NCI-H2171 (cell line): ENCODE measurements at places on chromosomes 13 and 19.
A peak's percentile ranks its signal among the peaks of the same experiment; 100 is the strongest.

- DNase-seq = no peak
Measured at GRCh38 chr13:78832461-78832860, 173.5 kb upstream of the OBI1 start.

DNA sequence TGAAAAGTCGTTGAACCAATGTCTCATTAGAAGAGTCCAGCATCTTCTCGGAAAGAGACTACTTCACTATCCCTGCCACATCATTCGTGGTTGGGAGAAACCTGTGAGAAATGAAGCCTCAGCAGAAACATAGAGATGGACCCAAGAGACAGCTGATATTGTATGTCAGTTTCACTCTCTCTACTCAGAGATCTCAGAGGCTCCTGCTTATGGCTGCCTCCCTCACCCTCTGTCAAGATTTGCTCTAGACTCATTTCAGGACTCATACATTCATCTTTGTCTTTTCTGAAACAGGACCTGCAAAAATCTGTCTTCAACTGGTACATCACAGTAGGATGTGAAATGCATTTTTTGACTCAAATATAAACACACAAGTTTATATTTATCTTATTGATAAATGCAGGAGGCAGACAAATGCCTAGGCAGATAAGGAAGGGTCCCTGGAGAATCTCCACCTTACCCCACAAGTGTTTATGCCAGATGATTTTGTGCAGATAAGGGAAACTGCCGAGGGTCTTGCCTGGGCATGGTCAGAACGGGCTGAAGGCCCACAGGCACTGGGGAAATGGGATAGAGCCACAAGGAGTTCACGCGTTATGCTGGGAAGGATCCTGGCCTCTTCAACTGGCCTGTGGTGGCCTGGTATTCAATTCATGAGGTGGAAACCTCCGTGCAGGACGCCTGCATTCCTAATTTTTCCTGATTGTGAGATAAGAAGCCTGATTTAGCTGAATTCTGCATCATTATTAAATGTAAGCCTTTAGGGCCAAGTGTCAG lies 1834.0 kb upstream of the PCDH20 start:
- DNase-seq = no peak

GRCh38 chr13:52165411-52165810 lies 6.0 kb upstream of the NEK3 start:
- no peak for DNase-seq

DNA sequence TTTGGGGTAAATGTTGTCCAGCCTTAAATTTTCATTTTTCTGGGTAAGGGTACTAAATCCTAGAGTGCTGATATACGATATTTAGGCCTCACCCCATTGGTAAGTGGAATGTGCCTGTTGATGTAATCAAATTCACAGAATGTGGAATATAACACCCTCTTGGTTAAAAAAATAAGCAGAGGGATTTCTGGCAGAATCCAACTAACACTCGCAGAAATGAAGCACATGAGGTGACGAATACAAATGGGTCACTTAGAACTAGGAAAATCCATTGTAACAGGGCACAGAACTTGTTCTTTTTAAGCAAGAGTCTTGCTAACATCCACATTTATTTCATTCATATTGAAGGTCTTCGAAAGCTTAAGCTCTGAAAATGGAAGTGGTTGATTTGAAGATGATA lies 320.3 kb downstream of the SHISA2 start:
- no peak for DNase-seq

GRCh38 chr19:41205995-41206394 lies 13.0 kb downstream of the CYP2S1 start:
- no peak for DNase-seq

- DNase-seq = no peak
Measured at GRCh38 chr13:63206461-63206860, 1790.8 kb upstream of the PCDH20 start.

DNA sequence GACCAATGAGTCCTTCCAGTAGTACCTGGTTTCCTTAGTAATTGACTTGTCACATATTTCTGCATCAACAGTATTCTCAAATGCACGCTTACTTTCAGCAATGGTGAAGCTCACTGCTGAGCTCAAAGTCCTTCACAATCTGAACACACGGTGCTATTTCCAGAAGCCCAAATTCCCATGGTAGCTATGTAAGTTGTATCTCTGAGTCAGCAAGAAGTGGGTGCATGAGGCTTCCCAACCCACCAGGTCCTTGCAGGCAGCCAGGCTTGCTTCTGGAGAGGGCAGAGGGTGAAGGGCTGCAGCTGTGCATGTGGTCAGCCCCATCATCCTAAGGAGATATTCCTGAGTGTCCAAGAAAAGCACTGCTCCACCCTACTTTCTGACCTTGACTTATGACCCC lies 25.7 kb downstream of the COL4A2 start:
- no peak for DNase-seq

DNA sequence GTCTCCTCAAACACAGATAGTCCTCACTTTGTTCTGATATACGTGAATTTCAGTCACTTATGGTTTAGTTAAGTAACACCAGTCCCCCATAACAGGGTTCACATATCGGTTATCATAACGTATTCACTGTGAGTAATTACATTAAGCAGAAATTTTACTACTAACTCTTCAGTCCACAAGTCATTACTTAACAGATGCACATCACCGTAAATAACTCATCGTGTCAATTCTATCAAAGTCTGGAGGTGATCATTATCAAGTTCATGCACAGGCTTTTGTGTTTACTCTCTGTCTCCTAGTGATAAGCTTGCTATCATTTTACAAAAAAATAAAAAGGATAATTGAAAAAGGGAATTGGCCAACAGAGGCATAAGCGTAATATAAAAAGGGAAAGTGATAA lies 287.4 kb upstream of the ATXN8OS start:
- DNase-seq = no peak

DNA sequence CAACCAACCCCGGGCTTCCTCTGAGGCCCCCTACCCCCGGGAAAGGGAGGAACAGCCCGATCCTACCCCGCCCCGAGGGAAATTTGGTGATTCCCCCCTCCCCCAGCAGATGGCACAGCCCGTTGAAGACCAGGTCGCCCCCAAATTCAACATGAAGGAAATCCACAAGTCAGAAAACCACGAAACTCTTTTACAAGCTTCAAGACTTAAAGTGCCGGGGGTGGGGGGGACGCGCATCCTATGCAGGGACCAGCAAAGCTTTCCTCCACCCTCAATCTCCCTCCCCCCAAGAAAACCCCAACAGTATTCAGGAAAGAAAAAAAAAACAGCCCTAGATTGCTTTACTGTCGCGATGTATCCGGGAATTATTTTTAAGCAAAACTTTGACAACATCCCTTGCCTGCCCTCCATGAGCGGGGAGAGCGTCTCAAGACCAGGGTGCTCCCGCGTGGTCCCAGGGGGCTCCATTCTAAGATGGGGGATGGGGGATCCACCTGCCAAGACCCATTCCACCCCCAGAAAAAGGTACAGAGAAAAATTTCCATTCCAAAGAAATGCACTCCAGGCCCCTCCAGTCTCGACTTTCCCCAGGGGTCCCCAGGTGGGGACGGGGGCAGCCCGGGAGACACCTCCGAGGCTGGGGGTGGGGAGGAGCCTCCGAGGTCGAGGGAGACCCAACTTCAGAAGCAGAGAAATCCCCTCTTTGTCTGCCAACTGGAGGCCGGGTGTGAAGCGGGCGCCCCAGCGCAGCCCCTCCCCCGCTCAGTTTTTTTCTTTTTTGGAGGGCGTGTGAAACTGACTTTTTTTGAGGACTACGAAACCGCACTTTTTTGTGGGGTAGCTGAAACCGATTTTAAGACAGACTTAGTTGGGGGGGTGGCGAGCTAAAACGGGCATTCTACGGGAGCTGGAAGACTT lies 1.5 kb downstream of the TCF3 start:
- DNase-seq = peak; percentile 45

GRCh38 chr13:42880056-42880605 lies 98.7 kb downstream of the FAM216B start:
- DNase-seq = no peak

DNA sequence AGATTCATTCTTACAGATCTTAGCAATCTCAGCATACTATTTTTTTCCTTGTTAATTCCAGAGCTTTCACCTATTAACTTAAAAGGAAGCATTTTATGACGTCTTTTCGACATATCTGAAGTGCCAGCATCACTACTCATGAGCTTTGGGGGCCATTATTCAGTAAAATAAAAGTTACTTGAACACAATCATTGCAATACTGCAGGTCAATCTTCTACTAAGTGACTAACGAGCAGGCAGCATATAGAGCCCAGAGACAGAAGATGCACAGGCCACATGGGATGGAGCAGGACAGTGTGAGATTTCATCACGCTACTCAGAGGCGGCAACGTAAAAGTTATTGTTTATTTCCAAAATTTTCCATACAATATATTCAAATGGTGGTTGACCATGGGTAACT lies 382.6 kb downstream of the PCDH9 start:
- DNase-seq = no peak

GRCh38 chr13:74930402-74931165 lies 551.4 kb downstream of the TBC1D4 start:
- no peak for DNase-seq

DNA sequence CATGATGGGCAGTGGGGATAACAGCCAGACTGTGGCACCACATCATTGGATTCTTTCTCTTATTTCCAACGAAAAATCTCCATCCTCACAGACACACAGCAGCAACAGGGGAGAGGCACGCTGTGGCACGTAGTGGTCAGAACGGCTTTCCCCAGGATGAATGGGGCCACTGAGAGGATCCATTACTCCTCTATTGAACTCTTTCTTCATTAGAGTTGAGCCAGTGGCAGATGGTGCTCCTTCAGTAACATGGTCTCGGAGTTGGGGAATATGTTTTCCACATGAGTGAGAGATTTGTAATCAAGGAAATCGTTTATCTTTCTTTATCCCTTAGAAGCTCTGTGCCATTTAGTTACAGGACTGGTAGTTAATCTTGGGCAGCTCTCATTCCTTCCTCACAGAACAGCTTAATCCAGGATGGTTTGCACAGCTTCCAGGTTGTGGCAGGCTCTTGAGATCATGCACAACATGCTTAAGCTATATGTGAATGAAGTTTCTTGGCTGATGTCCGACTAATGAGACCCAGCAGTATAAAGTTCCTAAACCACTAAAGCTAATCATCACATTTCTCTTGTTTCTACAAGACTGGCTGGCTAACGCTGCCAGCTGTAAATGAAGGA lies 180.5 kb upstream of the SLC10A2 start:
- no peak for DNase-seq

DNA sequence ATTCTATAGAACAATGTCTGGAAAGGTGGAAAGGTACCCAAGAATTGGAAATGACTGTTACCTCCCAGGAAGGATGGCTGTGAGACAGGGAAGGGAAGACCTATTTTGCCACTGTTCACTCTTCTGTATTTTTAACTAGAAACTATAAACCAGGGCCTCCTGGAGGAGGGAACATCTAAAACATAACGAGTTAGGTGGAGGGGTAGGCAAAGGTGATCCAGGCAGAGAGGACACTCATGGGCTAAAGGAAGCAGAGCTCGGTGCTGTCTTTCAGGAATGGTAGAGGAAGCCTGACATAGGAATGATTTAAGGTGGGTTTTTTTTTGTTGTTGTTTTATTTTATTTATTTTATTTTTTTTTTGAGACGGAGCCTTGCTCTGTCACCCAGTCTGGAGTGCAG lies 5.8 kb downstream of the EIF3K start:
- DNase-seq = no peak

GRCh38 chr13:93872376-93872775 lies 607.1 kb downstream of the DCT start:
- DNase-seq = no peak

DNA sequence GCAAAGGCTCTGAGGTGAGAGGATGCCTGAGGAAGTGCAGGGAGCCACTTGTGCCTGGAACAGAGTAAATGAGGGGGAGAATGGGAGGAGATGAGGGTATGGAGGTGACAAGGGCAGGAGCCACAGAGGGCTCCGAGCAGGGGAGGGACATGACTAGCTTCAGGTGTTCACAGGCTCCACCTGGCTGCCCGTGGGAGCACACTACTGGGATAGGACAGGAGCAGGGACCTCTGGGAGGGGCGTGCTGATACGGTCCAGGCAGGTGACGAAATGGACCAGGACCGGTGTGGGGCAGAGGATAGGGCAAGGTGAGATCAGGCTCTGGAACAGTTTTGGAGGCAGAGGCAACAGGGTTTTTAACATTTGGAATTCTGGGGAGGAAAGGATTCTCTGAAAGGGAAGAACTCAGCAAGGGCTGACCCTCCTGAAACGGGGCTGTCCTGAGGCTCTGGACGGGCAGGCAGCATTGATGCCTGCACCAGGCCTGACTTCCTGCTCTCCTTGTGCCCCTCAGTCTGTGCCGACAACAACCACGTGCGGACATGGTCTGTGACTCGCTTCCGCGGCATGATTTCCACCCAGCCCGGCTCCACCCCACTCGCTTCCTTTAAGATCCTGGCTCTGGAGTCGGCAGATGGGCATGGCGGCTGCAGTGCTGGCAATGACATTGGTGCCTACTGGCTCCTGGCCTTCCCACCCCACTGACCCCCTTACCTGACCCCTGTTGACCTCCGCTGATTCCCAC lies 11.6 kb downstream of the SHKBP1 start:
- DNase-seq = no peak

DNA sequence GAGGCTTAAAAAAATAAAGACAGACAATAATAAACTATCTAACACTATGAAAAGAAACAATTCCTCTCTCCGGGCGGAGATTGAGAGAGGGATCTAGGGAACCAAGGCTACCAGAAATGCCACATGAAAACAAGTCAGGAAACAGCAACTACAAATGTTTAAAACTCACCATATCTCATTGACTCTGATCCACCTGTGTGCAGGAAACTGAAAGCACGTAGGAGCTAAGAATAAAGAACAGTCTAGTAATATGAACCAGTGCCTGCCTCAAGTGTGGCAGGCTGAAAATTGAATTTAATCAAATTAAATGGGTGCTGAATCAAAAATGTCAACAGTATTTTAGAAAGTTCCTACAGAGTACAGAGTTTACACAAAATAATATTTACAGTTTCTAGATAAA lies 1701.0 kb downstream of the SLITRK5 start:
- DNase-seq = no peak

- peak; percentile 42 for DNase-seq
Measured at GRCh38 chr13:71814806-71815360, 52.1 kb downstream of the DACH1 start.

DNA sequence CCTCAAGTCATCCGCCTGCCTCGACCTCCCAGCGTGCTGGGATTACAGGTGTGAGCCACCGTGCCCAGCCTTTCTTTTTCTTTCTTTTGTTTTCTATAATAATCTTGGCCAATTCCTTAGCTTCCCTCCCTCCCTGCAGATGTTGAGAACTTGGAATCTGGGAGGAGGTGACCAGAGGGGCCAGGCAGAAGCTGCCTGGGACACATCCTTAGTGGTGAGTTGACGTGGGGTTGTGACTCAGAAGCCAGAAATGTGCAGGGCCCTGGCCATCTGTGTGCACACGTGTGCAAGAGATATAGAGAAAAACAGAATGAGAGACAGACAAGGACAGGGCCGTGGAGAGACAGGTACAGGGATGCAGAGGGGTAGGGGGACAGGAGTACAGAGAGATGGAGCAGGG lies 154.3 kb downstream of the SIPA1L3 start:
- DNase-seq = no peak

DNA sequence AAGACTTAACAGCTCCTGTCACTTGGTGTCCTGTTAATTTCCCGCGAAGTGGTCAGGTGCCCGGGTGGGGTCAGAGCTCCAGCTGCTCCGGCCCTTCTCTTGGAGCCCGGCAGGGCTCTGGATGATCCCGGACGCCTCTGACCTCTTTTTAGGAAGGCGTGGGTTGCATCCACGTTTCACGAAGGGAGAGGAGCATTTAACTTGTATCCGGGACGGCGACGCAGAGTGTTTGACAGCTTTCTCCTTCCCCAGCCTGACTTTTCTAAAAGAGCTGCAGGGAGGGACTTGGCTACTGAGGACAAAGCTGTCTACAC lies 656 bp downstream of the ZNF155 start:
- DNase-seq = no peak
